ENCODE measurements at places on chromosomes 1 and 21.

- peak; percentile 5 for DNase-seq
Observed at GRCh38 chr21:21230672-21231071, 232.5 kb downstream of the NCAM2 start.

DNA sequence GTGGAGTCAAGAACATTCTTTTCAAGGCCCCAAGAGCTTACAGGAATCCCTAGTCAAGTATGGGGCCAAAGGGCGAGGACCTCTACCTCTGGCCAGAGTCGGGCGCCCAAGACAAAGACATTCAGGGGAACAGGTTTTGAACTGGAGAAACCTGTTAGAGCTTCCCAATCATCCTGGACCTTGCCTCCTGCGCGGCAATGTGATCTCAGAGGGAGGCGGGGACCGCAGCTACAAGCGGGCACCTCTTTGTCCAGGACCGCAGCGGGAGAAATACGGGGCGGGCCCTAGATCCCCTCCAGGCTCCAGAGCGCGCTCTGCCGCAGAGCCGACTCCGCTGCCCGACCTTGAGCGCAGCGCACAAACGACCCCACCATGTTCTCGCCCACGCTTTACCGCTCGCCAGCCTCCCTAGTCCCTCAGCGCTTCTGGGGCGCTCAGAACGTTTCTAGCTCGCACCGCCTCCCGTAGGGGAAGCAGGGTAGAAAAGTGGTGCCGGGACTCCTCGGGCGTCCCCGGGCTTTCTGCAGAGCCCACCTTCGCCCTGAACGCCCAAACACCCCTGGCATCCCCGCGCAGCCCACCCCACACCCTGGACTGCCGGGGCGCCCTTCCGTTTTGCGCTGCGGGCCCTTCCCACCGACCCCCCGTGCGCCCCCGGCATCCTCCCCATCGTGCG is 28.1 kb downstream of the RABIF start:
- peak; percentile 70 for DNase-seq

- DNase-seq = no peak
Observed at GRCh38 chr1:196861429-196861828, 26.4 kb upstream of the CFHR4 start.

- no peak for DNase-seq
Observed at GRCh38 chr1:218967836-218968235, 205.8 kb upstream of the LYPLAL1 start.

DNA sequence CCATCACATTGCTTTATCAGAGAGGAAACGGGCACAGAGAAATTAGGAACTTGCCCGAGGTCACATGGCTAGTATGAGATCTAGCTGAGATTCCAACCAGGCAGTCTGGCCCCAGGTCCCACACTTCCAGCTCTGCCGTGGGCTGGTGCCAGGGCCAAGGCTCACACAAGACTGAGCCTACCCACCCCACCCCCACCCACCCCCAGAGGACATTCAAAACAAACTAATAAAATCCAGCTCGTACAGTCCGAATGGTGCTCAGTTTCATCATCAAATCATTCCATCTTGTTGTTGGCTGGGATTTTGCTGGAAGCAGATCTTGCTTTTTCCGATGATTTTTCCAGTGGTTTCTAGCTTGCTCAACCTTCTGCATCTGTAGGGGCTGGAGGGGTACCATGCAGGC is 27.9 kb downstream of the MATN1 start:
- DNase-seq = no peak

DNA sequence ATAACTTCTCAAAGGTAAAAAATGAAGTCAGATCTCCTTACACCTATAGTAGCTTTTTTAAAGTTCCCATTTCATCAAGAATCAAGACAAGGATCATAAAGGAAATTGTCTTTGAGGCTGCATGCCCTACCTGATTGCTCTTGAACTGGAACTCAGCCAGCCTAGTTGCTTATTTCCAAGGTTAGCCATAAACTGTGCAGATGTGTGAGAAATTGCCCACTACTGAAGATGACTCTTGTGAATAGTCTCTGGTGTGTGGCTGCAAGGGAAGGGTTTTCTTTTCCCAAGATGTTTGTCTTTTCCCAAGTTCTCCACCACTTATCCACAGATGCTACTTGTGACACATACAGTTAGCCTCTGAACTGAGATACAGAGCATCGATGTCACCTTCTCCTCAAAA is 81.7 kb upstream of the DUSP10 start:
- DNase-seq = no peak

DNA sequence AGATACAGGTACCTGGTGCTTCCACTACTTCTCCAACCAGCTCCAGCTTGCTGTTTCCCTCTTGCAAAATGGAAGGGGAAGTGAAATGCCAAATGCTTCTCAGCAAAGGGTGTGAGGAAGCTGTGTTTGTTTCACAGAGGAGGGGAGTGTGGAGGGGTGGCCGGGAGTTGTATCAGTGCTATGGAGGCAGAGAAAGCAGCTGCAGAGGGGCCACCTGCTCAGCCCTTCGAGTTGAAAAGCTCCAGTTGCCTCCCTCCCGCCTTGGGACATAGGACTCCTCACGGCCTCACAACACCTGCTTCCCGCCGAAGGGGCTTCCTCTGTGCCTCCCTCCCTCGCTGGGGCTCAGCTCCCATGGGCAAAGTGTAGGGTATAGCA is 12.1 kb upstream of the LINGO4 start:
- no peak for DNase-seq

DNA sequence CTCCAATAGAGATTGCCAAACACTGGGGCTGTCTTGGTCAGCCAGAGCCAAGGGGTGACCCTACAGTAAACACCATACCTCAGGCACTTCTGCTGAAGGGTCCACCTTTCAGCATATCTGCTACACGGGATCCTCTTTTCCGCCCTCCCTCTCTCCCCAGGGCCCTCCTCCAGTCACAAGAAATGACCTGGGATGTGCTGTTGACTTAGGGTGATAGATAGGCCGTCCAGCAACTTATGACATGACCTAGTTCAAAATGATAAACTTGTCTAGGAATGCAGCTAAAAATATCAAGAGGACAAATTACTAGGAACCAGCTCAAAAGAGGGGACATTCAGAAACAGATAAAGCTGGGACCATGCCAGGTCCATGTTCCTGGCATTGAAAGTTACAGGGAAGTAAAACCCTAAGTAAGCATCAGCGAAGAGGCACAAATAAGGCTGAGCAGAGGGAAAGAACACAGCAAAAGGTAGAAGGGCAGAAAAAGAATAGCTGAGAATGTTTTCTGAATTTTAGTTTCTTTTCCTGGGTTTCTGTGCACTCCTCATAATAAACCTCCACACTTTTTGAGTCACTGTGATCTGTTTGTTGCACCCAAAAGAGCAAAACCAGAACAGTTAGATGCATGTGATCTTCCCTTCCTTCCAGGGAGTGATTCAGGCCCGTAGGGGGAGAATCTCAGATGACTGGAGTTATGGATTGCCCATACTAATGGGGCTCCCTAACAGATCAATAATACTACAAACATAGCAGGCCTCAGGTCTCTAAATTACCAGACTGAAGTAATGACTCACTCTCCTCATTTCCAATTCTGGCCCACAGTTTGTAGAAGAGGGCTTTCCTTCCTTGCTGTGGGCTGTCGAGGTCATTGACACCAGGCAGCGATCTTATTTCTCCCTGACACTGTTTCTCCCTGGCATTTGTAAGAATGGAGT is 48.9 kb upstream of the F3 start:
- DNase-seq = no peak

GRCh38 chr1:67058242-67058641 is 4.3 kb upstream of the SLC35D1 start:
- DNase-seq = no peak

- no peak for DNase-seq
Observed at GRCh38 chr1:161223805-161224694, 622 bp upstream of the APOA2 start.

Measured in renal pelvis (tissue), 12 donors.